ENCODE measurements at places on chromosomes 6 and 20. TPM values are rescaled to one million over a fixed set of nuclear protein-coding genes. Genes with fewer than 3 reads are reported as not detected.

The TFAP2B gene
- total RNA-seq: not detected

The ATP6V1G2 gene
- 1.9 TPM for total RNA-seq

The APCDD1L gene
- total RNA-seq: not detected

- DNase-seq: no peak
Observed at GRCh38 chr6:25447570-25447929, 168.4 kb downstream of the CARMIL1 start.

DNA sequence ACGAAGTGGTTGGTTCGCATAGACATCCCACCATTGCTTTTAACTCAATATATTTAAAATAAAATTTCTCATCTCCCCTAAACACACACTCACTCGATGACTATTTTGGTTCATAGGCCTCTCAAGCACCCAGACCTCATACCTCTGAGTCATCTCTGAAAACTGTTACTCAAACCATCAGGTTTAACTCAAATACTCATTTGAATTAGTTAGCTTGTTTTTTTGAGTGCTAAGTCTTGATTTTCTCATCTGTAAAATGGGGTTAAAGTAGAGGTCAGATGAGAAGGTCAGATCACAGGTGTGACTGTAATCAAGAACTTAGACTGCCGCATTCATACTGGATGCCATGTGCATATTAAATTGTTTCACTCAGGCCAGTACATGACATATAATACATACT is 243.9 kb upstream of the TENT5A start:
- no peak for DNase-seq

DNA sequence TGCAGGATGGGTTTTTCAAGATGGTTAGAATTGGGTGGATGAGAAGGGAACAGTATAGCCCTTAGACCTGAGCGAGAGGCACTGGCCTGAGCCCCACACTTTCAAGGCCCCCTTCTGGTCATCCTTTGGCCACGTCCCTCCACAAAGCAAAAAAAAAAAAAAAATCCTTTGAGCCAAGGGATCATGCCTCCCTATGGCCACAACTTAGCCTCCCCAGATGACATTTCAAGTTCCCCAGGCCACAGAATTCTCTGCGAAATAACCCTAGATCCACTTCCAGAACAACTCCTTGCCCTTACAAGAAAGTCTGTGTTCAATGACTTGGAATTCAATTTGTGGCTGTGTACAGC is 30.4 kb downstream of the ELOVL2 start:
- no peak for DNase-seq

DNA sequence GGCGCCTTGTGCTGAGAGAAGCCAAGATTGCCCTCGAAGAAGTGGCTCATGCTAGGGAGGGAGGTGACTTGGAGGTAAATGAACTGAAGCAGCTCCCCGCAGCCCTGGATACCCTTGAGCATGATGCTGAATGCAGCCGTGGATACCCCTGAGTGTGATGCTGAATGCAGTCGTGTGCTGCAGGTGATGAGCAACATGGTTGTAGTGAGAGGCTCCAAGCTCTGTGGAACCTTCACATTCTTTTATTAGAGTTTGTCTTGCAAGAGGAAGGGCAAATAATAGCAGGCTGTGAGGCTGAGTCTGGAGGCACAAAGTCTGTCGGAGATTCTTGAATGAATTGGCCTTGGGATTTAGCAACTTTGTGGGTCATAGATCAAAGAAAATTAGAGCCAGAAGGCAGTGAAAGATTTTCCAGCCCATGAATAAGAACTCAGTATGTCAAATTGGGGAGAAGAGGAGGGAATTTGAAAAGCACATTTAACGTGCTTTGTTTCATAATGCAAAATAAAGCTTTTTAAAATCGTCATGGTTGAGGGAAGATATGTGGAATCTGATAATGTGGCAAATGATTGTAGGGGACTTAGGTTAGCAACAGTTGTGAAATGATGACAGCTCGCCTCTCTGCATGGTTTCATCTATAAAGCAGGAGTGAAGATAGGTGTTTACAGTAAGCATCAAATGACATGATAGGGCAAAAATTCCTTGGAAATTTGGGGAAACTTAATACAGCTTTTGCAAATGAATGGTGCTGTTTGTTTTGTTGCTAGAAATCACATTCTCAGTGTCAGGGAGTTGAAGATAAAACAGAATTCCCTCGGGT is 120.1 kb upstream of the TIAM2 start:
- no peak for DNase-seq

DNA sequence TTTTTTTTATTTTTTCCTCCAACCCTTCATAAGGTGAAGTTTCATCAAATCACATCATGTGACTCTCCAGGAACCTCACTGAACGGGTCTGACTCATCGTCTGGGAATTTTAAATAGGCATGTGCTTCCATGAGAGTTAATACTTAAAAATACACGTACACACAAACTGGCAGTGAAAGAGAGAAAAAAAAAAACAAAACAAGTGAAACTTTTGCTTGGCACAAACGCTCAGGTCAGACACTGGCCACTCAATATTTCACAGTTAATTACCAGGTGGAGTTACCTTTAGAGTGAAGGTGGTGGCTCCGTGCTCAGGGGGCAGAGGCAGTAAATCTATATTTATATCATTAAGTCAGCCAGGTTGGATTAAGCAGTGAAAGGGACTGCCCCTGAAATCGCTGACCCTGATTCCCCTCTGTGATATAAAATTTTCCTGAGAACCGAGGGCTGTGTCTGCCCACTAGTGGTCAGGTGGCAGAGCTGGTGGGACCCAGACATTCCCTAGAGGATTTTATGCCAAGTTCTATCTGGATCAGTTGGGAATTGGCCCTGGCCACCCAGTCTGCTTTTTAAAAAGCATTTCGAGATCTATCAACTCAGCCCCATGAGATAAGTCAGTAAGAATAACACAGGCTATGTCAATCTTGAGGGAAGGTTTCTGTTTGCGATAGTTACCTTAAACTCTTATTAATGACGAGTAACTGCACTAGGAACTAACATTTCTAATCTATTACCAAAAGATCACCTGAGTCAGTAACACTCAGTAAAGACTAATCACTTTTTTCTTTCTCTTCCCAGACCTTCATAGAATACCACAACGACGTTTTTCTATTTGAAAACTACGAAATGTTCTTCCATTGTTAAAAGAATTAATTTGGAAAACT is 259.1 kb downstream of the HDGFL1 start:
- no peak for DNase-seq

The C6orf15 gene
- total RNA-seq: not detected

DNA sequence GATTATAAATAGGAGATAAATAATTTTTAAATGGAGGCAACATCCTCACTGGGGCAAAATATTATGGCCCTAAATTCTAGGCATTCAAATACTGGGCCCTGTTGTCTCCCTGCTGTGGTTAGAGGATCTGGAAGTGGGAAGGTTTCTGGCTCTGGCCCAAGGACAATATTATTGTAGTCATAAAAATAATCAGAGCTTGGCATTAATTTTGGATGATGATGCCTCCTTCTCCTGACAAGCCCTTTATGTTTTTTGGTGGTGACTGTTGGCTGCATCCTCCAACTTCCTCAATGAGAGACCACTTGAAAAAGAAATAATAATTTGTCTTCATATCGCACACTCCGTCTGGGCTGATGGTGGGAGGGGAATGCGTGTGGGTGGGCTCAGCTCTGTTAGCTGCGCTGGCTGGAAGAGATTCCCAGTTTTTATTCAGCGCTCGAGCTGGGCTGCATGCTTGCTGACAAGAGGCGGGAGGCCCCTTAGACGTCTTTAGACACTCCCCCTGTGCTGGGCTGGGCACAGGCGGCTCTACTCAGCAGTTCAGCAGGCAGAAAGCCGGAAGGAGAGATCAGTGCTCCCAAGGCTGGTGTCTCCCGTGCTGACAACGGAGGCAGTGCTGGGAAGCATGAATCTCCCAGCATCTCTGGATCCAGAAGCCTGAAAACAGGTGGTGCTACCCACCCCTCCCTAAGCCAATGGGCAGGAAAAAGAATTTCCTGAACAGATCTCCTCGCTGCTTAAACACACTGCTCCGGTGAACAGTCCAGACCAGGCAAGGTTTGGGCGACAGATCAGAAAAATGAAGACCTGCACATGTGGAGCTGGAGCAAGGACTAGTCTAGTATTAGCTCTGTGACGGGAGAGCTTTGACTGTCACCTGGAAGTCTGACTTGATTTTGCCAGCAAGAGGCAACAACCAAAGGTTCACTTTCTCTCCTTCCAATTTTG is 97.7 kb downstream of the SYCP2 start:
- no peak for DNase-seq

DNA sequence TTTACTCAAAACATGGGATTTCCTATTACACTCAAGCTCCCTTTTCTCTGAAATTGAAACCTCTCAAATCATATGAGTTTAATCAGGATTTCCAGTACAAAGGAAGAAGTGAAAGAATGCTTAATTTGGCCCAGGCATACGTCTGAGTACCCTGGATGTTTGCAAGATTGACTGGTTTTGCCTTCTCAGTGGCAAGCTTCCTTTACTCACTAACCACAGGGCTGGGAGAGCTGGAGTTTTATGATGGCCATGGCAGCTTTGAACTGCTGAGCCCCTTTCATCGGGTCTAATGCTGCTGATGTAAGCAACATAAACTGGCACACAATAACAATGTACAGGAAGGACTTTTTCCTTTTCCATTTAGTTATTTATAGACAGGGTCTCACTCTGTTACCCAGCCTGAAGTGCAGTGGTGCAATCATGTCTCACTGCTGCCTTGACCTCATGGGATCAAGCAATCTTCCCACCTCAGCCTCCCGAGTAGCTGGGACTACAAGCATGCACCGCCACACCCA is 194.8 kb downstream of the SLC35F1 start:
- no peak for DNase-seq
